ENCODE measurements at places on chromosomes 11 and 22.

DNA sequence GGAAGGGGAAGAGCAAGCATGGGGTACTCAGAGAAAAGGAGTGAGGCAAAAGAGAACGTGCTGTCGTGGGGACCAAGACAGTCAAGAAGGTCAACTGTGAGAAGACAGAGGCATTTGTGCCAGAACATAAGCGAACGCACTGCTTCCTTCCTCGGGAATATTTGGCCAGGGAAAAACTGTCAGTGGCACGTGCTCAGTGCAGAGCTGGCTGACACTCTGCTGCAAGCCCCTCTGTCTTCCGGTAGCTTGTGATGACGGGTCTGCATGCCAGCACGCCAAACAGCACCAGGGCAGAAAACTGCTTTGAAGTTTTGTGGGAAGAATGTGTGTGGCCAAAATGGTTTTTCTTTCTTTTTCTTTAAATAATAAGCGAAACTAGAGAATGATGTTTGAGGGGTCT, 60.6 kb downstream of the SMCO4 start:
- DNase-seq = no peak

GRCh38 chr22:41925783-41926460, 684 bp downstream of the TNFRSF13C start:
- peak; percentile 54 for DNase-seq

GRCh38 chr22:24685531-24686190, 82.7 kb downstream of the GGT1 start:
- DNase-seq = no peak

DNA sequence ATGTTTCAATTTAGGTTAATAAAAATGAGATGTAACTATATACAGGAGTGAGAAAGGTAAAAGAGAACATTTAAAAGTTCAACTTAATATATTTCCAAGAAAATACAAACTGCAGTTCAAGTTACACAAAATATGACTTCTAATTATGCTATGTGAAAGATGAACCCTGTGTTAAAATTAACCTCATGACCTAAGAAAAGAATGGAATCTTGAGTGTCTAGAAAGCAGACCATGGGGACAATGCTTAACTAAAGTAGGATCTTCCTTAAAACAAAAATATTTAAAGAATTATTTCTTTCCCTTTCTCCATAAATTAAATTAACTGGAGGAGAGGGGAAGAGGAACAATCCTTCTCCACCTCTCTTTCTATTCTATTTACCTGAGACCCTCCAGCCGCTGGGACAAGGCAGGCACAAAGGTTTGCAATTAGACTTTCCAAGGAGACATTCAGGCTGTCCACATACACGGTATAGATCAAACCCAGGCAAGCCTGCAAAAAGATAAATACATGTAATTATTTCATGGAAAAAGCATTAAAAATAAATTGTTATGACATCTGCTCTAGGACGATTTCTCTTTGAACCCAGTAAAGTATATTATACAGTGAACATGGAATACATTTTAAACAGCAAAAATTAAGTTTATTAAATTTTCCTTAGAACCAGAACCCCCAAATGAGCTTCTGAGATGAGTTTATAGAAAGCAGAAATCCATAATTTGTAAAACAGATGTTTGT, 264.5 kb downstream of the SBF2 start:
- DNase-seq = no peak

- DNase-seq = no peak
These were observed 145.6 kb downstream of the EFCAB6 start for GRCh38 chr22:43666457-43666856.

GRCh38 chr11:31445621-31446020, 63.8 kb downstream of the IMMP1L start:
- no peak for DNase-seq

GRCh38 chr22:46581538-46582244, 38.5 kb upstream of the GRAMD4 start:
- no peak for DNase-seq

DNA sequence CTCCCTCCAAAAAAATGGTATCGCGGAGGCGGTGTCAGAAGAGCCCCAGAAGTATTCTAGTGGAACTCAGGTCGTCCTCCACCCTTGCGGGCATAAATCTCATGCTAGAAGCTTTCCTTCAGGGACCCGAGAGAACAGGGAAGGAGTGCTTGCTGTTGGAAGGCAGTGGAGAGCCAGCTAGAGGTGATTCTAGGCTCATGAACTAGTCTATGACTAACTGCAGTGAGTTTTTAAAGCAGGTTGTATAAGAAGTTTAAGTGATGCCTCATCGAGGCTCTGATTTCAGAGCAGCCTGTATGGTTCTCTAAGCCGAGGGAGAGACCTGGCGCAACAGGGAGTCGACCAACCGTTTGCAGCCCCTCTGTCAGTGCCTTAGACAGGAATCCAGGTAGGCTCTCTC, 85.7 kb downstream of the TBC1D22A start:
- no peak for DNase-seq

DNA sequence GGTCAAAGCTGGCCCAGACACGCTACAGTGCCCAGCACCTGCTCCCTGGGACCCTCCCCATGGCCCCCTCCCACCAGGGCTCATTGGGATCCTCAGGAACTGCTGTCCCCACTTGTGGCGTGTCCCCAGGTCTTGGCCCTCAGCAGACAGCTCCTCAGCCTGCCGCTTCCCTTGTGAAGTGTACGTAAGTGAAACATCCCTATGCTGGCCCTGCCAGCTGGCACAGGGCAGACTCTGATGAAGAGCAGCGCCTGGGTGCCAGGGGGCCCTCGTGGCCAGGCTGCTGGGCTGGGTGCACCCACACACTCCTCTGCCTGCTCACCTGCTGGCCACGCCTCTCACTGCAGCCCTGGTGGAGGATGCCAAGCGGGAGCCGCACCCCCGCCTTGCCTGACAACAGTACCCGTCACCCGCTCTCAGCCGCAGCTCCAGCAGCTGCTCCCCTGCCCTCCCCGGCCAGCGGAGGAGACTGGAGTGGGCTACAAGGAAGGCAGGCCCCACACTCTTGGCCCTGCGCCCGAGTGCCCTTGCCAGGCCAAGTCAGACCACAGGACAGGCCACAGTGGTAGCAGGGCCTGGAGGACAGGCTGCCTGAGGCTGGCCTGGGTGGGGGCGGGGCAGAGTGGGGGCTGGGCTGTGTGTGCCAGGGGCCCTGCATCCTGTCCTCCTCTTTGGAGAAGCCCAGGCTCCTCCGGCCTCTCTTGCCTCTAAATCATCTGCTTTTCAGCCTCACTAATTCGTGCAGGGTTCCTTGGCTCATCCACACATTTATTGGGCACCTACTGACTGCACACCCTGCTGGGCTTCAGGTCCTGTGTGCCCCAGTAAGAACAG, 39.5 kb downstream of the IGF2 start:
- no peak for DNase-seq

- no peak for DNase-seq
These were observed 893 bp downstream of the SLC36A4 start for GRCh38 chr11:93196816-93197379.

- DNase-seq = no peak
These were observed 145.2 kb downstream of the FBXO7 start for GRCh38 chr22:32619614-32620426.

GRCh38 chr11:77770629-77771028, 49.9 kb downstream of the RSF1 start:
- no peak for DNase-seq

DNA sequence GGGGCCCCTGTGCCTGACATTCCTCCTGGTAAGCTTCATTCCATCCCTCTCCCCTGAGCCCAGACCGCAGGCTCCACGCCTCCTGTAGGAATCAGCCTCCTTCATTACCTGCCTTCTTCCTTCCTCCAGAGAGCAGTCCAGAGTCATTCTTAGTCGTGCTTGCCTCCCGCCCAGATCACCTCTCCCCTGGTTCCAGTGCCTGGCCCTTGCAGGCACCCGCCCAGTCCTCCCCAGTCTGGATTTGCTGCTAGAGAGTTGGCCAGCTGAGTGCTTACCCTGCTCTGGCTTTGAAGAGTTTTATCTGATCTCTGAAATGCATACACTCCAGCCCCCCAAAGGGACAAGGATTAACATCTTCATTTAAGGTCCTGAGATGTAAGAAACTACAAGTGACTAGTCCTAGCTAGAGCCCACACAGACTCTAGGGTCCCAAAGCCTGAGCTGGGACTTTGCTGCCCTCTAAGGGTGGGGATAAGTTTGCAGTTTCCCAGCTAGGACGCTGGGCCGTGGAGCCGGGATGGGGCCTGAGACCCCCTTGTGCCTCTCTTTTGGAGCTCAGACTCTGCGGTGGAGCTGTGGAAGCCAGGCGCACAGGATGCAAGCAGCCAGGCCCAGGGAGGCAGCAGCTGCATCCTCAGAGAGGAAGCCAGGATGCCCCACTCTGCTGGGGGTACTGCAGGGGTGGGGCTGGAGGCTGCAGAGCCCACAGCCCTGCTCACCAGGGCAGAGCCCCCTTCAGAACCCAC, 1.6 kb downstream of the NR1H3 start:
- DNase-seq = no peak

DNA sequence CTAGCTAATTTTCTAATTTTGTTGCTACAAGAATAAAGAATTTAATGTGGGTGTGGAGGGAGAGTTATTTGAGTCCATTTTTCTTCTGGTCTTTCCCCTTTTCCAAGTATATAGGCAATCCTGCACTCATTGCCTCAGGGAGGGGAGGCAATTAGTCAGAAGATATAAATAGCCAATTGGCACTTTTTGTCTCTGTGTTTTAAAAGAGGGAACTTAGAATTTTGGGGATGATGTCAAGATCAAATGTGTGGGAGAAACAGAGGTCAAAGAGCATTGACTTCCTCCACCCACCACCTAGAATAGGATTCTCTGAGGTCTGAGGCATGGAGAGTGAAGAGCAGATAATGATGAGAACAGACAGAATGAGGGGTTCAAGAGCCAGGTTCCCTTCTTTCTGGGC, 120.3 kb upstream of the ZC3H12C start:
- no peak for DNase-seq

DNA sequence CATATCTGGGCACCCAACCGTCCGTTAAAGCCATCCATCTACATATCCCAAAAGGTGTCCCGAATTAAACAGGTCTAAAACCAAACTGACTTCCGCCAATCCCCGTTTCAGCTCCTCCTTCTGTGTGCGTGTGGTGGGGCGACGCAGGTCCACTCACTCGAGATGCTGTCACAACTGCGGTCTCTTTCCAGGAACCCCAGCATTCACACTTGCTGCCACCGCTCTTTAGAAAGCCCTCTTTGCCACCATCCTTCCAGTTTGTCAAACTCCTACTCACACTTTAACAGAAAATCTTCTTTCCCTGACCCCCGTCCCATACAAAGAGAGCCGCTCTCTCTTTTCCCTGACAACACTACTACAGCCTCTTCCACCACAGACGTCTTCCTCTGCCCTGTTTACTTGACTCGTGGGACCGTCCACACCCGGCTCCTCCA, 467 bp downstream of the ESS2 start:
- no peak for DNase-seq

GRCh38 chr22:45626198-45626651, 45.4 kb upstream of the ATXN10 start:
- no peak for DNase-seq

DNA sequence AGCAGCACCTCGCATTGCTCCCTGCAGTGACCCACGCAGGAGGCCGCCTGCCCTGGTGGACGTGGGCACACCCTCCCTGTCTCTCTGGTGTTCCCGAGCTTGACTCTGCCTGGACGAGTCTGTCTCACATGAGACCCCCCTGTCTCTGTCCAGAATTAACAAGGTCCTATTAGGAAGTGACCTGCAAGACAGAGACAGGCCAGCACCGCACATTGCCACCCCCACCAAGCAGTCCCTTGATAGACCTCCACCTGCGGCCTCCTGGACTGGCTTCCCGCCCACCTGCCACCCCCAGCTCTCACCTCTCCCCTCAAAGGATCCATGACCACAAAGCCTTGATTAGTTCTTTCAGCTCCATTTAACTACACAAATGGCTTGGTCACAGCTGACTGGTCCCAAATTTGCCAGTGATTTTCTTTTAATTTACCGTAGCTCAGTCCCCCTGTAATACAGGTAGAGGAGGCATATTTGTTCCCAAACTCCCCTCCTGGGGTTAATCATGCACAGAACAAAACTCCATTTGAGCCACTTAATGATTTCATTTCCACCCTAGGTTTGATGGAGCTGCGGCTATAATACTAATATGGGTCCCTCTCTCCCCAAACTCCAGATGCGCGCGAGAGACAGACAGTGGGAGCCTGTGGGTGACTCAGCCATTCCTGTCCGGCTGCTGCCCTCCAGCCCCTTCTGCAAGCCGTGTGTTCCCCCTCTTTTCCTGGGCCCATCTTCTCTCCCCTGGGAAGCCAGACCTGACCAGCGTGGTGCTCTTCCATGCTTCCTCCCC, 11.2 kb downstream of the SPATA19 start:
- no peak for DNase-seq

GRCh38 chr11:121654259-121654842, 201.6 kb upstream of the SORL1-AS1 start:
- no peak for DNase-seq

Data from stimulated activated CD4-positive, alpha-beta T cell treated with anti-CD3 and anti-CD28 coated beads, Interleukin-1b, Interleukin-23, amount 100 ng/mL, for 24 hours (primary cell).